ENCODE measurements at places on chromosomes 7 and 10. TPM values are rescaled to one million over a fixed set of nuclear protein-coding genes. Genes with fewer than 3 reads are reported as not detected.
A peak's percentile ranks its signal among the peaks of the same experiment; 100 is the strongest.

DNA sequence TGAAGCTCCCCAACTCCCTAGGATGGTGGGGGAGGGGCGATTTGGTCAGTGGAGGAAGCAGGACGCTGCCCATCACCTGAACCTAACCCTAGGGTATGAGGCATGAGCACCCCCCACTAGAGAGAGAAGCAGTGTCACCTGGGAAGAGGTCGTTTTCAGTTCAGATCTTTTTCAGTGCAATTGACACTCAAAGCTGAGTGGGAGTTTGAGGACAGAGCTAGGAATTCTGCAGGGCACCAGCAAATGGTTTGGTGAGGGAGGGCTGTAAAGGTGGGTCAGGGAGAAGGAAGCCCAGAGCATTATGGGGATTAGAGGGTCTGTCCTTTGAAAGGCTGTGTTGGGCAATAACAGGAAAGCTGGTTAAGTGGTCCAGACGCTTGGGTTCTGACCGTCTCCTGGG lies 10.9 kb downstream of the BPGM start:
- no peak for DNase-seq

GRCh38 chr10:21173802-21174714 lies 276.9 kb upstream of the NEBL start:
- peak; percentile 5 for DNase-seq

The ANKRD7 gene
- 1.2 TPM for total RNA-seq

DNA sequence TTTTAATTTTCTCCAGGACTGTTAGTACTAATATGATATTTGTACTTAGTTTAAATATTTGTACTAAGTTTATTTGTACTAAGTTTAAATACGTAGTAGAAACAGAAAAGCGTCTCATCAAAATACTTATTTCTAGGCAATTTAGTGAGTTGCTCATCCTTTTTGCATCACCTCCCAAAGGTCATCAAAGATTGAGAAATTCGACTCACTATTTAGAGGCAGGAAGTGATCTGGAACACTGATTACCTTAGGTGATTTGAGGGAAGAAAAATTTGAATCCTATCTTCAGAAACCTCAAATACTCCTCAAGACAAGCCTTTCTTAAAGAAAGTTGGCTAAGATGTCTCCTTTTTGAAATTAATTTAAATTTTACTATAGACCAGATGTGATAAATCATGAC lies 14.5 kb downstream of the WNT16 start:
- peak; percentile 9 for DNase-seq

DNA sequence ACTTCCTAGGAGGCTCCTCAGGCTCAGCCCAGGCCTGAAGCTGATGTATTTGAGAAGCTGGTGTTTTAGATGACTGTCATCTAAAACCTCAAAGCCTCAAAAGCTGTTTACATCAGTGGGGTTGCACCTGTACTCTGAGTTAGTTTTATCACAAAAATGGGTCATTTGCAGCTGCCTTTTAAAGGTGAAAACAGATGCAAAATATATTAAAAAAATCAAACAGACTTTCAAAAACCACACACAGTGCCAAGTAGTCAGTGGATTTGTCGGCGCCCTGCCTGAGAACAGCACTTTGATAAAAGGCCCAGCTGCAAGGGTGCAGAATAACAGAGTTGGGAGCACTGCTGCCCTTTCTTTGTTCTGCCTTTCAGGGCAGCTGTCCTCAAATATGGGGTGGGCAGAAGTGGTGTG lies 103.0 kb downstream of the VOPP1 start:
- DNase-seq, result no peak

GRCh38 chr10:101817337-101818118 lies 716 bp downstream of the OGA start:
- peak; percentile 79 for DNase-seq

- DNase-seq, result no peak
These were observed 83.7 kb upstream of the ATP6V0A4 start for GRCh38 chr7:138881579-138882188.

The PNLIP gene
- total RNA-seq, result not detected

The LIPM gene
- total RNA-seq, result not detected

DNA sequence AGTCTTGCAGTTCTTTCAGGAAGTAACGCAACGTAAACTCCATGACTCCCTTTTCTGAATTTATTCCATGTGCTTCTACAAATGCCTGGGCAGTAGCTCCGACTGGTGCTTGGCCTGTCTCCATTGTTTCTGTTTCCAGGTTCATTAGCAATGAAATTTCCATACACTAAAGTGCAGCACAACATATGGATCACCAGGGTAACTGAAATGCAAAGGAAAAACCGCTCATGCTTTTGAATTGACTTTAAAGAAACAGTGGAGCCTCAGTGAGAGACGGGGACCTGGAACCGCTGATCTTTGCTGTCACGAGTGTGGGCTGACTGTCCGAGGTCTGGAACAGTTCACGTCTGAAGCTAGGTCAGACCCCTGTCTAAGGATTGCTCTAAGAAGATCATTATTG lies 126.5 kb upstream of the IGFBP3 start:
- DNase-seq, result no peak

DNA sequence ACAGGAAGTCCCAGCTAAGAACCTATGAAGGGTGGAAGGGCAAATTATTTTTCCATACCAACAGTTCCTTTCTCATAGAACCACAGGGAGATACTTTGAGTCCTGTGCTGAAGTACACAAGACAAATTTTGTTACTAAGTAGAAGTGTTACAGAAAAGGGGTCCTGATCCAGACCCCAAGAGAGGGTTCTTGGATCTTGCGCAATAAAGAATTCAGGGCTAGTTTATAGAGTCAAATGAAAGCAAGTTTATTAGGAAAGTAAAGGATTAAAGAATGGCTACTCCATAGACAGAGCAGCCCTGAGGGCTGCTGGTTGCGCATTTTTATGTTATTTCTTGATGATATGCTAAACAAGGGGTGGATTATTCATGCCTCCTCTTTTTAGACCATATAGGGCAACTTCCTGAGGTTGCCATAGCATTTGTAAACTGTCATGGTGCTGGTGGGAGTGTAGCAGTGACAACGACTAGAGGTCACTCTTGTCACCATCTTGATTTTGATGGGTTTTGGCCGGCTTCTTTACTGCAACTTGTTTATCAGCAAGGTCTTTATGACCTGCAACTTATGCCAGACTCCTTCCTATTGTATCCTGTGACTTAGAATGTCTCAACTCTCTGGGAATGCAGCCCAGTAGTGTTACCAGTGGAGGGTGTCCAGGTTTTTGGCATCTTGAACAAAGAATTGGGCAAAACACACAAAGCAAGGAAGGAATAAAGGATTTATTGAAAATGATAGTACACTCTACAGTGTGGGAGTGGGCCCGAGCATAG lies 409.4 kb downstream of the SH2D4B start:
- no peak for DNase-seq

The CARD11 gene
- 31.0 TPM for total RNA-seq

The FGFR2 gene
- total RNA-seq, result 8.9 TPM

DNA sequence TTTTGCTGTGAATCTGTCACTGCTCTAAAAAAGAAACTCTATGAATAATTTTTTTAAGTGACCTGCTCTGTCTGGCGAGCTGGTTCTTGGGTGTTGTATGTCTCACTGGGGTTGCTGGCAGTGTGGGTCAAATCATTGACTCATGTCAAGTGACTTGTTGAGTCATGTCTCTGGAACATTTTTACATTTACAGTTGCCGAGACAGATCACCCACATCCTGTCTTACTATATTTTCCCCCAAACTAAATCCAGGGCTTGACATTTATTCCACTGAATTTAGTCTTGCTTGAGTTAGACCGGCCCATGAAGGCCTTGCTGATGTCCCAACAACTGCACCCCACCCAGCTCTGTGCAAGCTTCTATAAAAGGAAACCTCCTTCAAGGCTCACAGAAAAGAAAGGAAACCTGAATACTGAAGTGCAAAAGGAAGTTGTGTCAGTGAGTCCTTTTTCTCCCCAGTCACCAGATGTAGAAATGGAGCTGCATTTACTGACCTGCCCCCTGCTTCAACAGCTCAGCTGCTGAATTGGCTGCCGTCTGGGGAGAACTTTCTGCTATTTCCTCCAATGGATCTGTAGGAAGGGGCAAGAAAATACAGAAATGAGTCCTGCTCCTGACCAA lies 290.3 kb downstream of the TNS3 start:
- DNase-seq, result peak; percentile 95

GRCh38 chr7:25360451-25360850 lies 132.2 kb upstream of the NPVF start:
- no peak for DNase-seq

- DNase-seq, result no peak
These were observed 877.9 kb downstream of the KCNMA1 start for GRCh38 chr10:76759681-76760080.
